Activated naive CD4-positive, alpha-beta T cell treated with anti-CD3 and anti-CD28 coated beads, Interleukin-2, amount 50 U/mL, for 72 hours (primary cell): ENCODE measurements at places on chromosomes 7 and 10. TPM values are rescaled to one million over a fixed set of nuclear protein-coding genes. Genes with fewer than 3 reads are reported as not detected.

The MKI67 gene
- total RNA-seq = 221 TPM

The ACTL6B gene
- not detected for total RNA-seq

The ERVW-1 gene
- 0.23 TPM for total RNA-seq

DNA sequence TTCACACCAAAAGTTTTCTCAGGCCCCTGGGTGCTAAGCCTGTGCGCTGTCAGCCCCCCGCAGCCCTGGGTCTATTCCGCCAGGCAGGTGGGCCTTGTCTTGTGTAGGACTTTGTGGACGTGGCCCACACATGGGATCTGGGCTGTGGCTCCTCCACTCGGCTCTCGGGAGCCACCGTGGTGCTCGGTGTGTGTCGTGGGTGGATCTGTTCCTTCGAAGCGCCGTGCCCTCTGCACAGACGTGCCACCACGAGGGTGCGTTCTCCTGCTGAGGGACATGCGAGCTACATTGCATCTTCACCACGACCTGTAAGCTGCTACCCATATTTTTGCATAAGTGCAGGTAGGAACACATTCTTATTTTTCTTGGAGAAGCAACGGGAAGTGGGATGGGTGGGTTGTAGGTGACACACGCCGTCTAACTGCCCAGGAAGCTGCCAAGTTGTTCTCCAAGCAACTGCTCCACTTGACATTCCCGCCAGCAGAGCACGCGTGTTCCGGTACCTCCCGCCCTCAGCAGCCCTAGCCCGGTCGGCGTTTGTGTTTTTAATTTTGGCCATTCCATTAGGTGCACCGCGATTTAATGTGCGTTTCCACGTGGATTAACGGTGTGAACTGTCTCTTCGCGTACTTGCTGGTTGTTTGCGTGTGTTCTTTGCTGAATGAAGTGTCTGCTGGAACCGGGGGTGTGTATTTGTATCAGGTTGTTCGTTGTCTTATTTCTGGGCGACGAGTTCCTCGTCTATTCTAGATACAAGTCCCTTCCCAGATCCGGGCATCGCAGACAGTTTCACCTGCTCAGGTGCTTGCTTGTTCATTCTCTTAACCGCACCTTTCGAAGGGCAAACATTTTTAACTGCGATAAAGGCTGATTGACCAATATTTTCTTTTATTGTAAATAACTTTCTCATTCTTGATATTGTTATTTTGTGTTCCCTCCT lies 47.4 kb upstream of the CFAP46 start:
- DNase-seq = no peak

DNA sequence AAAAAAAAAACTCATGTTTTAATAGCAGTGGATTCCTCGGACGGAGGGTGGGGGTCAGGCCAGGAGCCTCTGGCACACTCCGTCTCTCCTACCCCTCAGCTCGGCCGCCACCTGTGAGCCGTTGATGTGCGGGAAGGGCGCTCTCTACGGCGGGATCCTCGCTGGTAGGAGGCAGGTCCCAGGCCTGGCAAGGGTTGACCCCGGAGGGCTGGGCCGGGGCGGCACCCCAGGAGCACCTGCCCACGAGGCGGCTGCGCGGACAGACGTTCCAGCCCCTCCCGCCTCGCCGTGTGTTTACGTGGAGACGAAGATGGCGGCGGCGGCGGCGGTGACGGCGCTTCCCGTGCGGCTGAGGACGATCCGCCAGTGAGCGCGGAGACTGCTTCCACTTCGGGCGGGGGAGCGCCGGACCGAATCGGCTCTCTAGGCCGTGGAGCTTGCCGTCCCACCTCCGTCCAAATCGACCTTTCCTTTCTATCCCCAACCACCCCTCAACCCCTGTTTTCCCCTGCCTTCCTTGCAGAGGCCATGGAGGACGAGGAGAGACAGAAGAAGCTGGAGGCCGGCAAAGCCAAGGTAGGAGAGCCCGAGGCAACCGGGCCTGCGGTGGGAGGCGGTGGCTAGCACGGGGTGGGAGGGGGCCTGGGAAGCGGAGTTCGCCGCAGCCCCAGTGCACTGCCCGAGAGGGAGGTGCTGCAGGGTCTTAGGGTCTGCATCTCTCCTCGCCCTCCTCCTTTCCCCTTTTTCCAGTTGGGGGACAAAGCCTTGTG lies at the start of gene AKAP9:
AKAP9 (plus strand) TSS at position 291 of the 770 bp plus-strand sequence; CDS start at position 529, 238 bp downstream.
- peak; percentile 90 for DNase-seq
